Dermis microvascular lymphatic vessel endothelial cell (primary cell): ENCODE measurements at places on chromosomes 11 and 22. TPM values are rescaled to one million over a fixed set of nuclear protein-coding genes. Genes with fewer than 3 reads are reported as not detected.
A peak's percentile ranks its signal among the peaks of the same experiment; 100 is the strongest.

GGTLC3 gene
- total RNA-seq: not detected in 2 replicates

CSTF3 gene
- total RNA-seq: 13.3 and 19.5 TPM in 2 replicates

- no peak for DNase-seq
Observed at GRCh38 chr11:109378034-109378433, 44.0 kb upstream of the C11orf87 start.

DNA sequence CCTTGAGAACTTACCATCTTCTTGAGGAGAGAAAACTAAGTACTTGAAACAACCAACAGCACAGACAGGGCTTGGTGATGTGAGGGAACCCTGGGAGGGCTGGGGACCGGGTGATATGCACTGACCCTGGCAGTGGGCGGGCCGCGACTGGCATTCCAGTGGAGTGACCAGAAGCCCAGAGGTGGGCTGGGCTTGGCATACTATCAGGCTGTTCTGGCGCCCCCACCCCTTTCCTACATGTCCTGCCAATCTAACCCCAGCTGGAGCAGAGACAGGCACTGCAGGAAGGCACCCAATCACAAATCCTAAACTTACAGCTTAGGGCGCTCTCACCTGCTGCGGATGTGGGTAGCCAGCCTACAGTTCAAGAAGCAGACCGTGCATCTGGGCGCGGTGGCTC is 54.0 kb upstream of the GCAT start:
- DNase-seq: peak; percentile 45

- no peak for DNase-seq
Observed at GRCh38 chr11:133821776-133822175, 23.5 kb downstream of the SPATA19 start.

DNA sequence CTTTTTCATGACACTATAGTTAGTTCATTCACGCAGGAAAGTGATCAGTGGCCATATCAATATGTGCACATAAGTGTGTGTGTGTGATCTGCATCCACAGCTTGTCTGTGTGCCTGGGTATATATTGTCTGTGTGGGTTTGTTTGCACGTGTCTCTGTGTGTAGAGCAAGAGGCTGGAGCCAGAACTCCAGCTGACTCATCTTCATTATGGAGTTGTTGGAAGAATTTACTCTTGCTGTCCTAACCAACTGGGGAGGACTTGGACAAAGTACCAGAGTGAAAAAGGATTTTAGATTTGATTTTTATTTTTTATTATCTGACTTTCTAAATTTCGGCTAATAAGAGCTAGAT is 63.9 kb downstream of the TP53I11 start:
- DNase-seq: peak; percentile 29
